ENCODE measurements at places on chromosomes 7 and 10.

DNA sequence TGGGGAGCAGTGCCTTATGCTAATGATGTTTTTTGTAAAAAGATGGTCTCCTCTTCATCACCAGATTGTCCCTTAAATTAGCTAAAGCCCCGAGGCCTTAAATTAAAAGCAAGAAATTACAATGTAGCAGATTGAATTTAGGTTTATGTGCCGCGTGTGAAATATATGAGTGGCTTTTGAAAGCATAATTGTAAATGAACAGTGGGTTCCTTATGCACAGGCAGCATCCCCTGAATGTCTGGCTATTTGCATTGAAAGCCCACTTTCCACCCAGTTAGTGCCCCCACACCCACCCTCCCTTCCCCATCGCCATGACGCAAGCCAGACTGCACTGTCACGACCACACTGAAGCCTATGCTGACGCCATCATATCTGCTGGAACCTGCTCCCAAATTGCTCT, 62.4 kb upstream of the SORCS3 start:
- DNase-seq = no peak

DNA sequence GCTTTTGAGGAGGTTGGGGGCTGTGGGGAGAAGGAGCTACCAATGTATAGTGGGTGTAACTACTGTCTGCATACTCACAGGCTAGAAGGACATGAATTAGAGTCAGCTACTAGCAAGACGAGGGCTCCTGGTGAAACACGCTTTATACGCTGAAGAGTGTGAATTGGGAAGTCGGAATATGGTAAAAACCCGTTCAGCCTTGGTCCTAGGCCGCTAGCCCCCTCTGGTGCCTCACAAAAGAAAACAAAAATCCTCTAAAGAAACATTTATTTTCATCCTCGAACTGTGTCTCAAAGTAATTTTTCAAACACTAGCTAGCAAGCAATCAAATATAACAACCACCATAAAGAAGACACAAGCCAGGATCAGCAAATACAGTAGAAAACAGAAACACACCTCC, 338.1 kb upstream of the SEMA3C start:
- no peak for DNase-seq

DNA sequence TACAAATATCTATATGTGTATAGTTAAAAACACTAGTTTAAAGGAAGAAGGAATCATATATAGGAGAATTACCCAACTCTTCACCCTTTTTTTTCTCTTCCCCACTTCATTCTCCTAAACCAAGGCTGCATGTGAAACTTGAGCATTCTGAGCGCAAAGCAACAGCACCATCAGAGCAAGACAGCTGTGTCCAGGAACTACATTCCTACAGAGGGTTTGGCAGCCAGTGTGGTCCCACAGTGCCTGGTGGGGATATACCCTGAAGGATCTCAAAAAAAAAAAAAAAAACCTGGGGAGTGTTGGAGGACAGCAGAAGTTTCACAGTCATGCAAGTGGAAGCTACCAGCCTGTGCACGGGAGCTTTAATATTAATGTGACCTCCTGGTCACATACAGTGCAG, 310.4 kb downstream of the CTNNA3 start:
- DNase-seq = no peak

DNA sequence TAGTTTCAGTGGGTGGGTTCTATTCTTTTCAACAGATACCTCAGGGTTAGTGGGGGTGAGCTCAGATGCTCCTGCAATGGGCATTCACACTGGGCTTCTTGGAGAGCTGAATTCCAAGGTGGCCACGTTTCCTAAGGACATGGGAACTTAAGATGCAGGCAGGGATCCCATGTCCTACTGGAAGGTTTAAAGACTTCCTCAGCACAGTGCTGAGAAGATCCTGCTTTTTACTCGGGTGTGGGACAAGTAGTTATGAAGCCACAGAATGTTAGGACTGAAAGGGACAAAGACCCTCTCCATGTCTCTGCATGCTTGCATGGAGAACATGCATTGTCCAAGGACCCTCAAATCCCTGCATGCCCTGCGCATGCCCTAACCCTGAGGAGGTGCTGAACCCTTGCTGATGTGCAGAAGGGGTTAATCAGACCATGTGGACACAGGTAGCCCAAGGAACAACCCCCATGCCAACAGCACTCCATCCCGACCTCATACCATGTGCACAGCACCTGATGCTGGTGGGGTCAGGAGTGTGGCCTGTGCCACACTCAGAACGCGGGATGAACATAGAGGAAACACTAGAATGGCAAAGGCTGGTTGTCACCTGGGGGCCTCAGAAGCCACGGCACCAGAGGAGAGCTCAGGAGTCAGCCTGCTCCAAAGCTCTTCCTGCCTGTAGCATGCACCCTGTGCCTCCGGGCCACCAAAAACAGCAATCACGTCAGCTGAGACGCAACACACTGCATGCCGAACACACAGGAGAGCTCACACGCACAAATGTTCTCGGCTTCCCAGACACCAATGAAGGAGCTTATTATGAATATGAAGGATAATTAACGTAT, 15.2 kb downstream of the IL2RA start:
- DNase-seq = no peak

DNA sequence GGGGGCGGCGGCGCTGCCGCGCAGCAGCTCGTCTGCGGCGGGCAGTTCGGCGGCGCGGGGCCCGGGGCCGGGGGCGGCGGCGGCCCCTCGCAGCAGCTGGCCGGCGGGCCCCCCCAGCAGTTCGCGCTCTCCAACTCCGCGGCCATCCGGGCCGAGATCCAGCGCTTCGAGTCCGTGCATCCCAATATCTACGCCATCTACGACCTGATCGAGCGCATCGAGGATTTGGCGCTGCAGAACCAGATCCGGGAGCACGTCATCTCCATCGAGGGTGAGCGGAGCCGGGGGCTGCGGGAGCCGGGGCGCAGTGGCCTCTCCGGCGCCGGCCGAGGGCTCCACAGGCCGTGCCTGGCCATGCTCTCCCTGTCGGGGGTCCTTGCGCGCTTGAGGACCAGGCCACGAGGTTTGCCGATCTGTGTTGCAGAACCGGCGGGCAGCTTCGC, 548 bp downstream of the AGAP3 start:
- DNase-seq = peak; percentile 47

GRCh38 chr7:5469375-5470166, 45.9 kb upstream of the TNRC18 start:
- DNase-seq = no peak

- no peak for DNase-seq
Measured at GRCh38 chr7:132100981-132101380, 475.3 kb downstream of the PLXNA4 start.

GRCh38 chr10:128938558-128938957, 528.5 kb upstream of the MGMT start:
- no peak for DNase-seq

DNA sequence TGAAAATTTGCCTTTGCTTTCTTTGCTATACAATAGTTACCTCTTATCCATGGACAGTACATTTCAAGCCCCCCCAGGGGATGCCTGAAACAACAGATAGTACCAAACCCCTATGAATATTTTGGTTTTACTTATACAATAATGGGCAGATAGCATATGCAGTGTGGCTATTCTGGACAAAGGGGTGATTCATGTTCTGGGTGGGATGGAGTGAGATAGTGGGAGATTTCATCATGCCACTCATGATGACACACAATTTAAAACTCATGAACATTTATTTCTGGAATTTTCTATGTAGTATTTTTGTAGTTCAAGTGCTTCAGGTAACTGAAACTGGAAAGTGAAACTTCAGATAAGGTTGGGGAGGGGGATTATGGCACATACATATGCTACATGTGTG, 12.0 kb downstream of the STARD3NL start:
- DNase-seq = no peak

DNA sequence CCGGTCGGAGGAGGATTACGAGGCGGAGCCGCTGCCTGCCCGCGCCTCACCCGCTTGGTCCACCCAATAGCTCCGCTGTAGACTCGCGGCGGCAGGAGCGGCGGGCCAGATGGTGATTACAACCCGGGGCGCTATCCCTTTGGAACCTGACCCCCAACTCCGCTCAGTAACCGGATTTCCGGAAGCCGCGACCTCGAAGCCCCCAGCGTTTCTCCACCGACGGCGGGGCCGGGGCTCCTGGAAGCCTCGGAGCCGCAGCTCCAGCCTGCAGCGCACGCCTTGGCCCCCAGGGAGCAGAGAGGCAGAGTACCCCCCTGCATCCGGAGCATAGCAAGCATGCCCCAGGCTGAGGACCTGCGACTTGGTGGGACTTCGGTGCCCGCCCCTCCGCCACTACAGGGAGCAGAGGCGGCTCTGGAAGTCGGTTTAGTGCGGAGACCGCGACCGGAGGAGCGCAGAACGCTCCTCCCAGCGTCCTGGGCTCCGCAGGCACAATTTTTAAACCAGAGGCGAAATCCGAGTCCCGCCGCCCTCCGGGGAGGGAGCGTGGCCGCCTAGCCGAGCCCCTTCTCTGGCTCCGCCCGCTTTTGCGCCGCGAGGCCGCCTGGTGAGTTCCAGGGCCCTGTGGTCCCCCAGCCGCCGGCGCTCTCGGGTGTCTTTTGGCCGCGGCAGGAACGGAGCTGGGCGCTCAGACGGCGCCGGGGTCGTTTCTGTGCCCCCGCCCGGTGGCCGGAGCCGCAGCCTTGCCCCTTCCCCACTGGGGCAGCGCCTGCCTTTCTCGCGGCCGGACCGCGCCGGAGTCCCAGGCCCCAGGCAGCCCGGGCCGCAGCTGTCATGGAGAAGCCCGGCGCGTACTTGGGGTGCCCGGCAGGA, 28.2 kb upstream of the BMS1 start:
- no peak for DNase-seq

DNA sequence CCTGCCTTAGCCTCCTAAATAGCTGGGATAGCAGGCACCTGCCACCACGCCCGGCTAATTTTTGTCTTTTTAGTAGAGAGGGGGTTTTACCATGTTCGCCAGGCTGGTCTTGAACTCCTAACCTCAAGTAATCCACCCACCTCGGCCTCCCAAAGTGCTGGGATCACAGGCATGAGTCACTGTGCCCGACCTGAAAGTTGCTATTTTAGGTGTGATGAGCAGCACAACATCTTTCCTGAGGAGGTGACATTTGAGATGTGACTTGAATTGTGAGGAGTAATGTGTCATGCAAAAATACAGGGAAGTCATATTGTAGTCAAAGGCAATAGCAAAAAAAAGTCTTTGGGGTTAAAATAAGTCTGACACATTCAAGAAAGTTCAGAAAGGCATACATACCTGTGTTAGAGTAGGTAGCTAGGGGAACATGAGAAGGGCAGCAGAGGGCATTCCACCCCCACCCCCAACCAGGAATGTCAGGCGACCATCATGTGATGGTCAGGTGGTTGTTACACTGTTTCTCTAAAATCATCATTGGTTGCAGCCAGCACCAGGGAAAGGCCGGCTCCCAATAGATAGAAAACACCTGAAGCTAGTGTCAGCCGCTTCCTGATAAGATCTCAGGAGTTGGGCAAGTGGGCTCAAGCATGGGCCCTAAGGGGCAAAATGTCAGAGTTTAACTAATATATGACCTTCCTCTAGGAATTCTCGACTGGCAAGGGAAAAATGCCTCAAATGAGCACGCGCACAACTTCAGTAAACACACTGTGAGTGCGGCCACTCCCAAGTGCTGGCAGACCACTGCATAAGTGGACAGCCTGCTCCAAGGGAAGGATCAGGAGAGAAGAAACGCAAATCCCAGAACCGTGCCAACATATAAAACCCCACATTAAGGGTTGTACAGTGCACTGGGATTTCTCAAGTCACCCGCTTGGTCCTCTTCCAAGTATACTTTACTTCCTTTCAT, at the start of gene TACC2:
Gene TACC2 (plus strand): TSS at position 803 of the 964 bp plus-strand sequence. CDS start 32,819 bp downstream, outside the sequence.
- no peak for DNase-seq

DNA sequence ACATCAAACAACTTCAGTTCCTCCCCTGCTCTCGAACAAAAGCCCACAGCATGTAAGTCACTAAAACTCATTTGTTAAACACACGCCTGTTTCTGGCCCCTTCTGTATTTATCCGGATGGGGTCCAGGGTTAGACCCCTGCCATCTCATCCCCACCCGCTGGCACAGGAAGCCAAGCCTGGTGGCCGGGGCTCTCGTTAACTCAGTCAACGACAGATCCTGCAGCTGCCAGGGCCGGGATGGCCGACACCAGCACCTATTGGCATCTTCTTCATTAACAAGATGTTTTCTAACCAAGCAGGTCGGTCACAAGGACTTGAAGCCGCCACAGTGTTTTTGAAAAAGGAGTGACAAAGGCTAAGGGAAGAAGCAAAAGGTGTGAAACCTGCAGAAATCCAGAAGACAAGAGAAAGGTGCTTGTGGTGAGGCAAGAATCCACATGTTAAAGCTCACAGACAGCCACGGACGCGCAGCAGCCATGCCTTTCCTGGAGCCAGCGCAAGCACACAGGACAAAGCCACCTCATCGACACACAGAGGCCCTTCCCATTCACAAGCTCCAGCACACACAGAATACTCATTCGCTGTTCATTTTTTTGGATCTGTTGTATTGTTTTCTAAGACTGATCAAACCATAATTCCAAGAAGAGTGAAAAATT, 202.7 kb downstream of the DIP2C start:
- DNase-seq = no peak

- no peak for DNase-seq
Measured at GRCh38 chr10:91422915-91423314, 12.8 kb downstream of the HECTD2 start.

DNA sequence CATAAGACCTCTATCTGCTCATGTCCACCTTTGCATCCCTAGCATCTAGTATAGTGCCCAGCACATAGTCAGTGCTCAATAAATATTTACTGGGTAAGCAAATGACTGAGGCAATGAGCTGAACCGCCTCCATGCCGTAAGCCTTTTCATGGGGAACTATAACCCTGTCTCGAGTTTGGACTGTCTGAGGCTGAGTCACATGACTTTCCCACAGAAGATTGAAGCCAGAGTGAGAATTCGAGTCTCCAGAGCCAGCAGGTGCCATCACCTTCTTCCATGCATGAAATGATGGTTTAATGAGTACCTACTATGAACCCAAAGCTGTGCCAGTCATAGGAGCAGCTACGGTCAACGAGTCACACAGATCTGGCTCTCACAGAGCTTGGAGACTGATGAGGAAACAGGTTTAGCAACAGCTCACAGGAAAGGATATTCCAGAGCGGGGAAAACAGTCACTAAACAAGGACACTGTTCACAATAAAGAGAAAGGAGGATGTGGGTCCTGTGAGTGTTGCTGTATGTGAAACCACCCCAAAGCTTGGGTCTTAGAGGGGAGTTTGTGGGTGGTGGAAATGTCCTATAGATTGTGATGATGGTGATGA, 75.2 kb downstream of the TEX36 start:
- no peak for DNase-seq

- peak; percentile 49 for DNase-seq
Measured at GRCh38 chr7:151018421-151019129, 5.7 kb downstream of the ATG9B start.

DNA sequence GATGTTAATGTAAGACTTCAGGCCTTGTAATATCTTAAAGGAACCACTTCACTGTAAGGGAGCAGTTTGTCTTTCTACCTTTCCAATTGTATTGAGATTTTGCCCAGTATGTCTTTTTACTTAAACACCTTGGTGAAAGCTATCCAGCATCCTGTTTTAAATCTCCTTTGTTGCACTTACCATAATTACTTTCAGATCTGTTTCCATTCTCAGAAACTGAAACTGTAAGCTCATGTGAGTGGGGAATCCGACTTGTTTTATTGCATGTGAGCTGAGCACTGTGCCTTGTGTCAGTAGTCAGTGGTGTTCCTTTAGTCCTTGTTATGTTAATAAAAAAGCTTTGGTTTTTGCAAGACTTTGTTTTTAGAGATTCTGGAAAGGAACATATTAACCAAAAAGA, 42.2 kb downstream of the BMPR1A start:
- DNase-seq = no peak

GRCh38 chr10:101901340-101901739, 57.7 kb upstream of the KCNIP2 start:
- no peak for DNase-seq

GRCh38 chr7:18974803-18975202, 142.6 kb downstream of the TWIST1 start:
- peak; percentile 74 for DNase-seq

GRCh38 chr7:90759710-90760109, 163.6 kb downstream of the CDK14 start:
- DNase-seq = no peak

- DNase-seq = no peak
Measured at GRCh38 chr10:69455006-69455763, 3.9 kb downstream of the TSPAN15 start.

Data from RWPE2 (cell line).